ENCODE measurements at places on chromosomes 7 and 10.

DNA sequence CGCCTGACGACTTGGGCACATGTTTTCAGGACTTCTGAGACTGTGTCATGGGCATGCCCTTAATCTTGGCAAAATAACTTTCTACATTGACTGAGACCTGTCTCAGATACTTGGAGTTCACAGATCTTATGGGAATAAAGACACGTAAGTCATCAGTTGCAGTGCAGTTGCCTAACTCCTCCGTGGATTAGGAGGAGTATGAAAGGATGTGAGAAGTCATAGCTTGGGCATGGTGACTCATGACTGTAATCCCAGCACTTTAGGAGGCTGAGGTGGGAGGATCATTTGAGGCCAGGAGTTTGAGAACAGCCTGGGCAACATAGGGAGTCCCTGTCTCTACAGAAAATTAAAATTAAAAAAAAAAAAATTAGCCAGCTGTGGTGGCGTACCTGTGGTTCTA lies 49.6 kb downstream of the EXOC6 start:
- no peak for DNase-seq
- H3K4me1 ChIP-seq = no peaks in the 10 kb centered on the region
- no peaks in the 10 kb centered on the region for H3K27me3 ChIP-seq
- H3K27ac ChIP-seq = no peak overlapping the region
- no peaks in the 10 kb centered on the region for H3K36me3 ChIP-seq

GRCh38 chr10:92112462-92112861 lies 178.4 kb downstream of the CPEB3 start:
- no peak overlapping the region for H3K4me3 ChIP-seq
- H3K27ac ChIP-seq = no peak overlapping the region
- H3K27me3 ChIP-seq = no peaks in the 10 kb centered on the region
- H3K4me1 ChIP-seq = no peaks in the 10 kb centered on the region
- DNase-seq = no peak

DNA sequence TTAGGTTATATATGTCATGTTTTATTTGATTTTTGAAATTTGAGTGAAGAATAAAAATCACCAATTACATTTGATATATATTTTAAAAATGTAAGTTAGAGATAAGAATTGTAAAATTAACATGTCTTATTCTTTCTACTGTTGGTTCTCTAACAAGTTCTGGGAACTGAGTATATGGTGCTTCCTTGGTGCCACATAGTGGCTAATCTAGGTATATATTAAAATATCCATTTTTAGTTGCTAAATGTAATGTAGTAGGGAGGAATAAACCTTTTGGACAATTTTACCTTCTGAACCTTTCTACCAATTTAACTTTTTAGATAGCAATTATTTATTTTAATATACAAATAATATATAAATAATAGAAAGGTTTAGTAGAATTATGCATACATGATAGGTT lies 17.5 kb downstream of the CFAP69 start:
- peak; percentile 20 for DNase-seq
- H3K4me3 ChIP-seq = no peak overlapping the region
- H3K27ac ChIP-seq = no peak overlapping the region

DNA sequence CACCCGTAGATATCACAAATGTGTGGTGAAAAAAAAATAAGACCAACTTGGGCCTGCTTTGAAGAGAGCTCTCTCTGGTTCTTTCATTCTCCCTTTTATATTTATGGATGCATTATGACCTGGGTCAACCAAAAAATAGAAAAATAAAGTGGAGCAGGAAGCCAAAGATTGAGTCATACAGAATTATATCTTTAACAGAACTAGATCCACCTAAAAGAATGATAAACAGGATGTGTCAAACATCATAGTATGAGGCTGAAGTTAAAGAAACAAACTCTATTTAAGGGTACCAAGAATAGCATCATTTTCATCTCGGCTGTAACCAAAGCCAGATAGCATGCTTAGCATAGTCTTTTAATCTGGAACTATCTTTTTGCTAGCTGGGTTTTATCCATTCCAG lies 28.8 kb upstream of the NMT2 start:
- no peaks in the 10 kb centered on the region for H3K27me3 ChIP-seq
- H3K36me3 ChIP-seq = no peaks in the 10 kb centered on the region
- no peak overlapping the region for H3K27ac ChIP-seq
- DNase-seq = no peak

GRCh38 chr7:16564909-16565426 lies 38.3 kb downstream of the LRRC72 start:
- H3K27me3 ChIP-seq = no peaks in the 10 kb centered on the region
- H3K36me3 ChIP-seq = no peaks in the 10 kb centered on the region
- no peaks in the 10 kb centered on the region for H3K4me1 ChIP-seq
- H3K4me3 ChIP-seq = no peak overlapping the region
- peak; percentile 47 for DNase-seq

- peaks cover 74% of the 10 kb centered on the region for H3K36me3 ChIP-seq
- H3K4me3 ChIP-seq = no peak overlapping the region
- no peak for DNase-seq
- H3K4me1 ChIP-seq = peaks cover 24% of the 10 kb centered on the region
These were observed 146.5 kb downstream of the MAPK8 start for GRCh38 chr10:48452879-48453412.

DNA sequence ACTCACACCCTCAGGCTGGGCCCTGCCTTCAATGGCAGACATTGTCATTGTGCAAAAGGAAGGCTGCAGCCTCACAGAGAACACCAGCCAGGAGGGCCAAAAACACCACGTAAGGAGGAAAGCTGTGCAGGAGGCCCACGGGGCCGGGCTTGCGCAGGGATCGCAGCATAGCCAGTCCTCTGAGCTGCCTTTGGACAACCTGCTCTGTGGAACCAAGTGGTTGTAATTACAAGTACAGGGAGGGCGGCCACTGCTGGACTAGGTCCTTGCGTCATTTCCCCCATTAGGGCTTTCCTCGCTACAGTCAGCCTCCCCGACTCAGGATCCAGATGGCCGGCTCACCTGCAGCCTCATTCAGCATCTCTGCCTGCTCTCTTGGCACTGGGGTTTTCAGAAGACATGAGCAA lies 66.9 kb downstream of the FAM53B start:
- no peak for DNase-seq
- peaks cover 44% of the 10 kb centered on the region for H3K36me3 ChIP-seq
- no peaks in the 10 kb centered on the region for H3K27me3 ChIP-seq
- peak overlapping the region; percentile 27 for H3K4me3 ChIP-seq

DNA sequence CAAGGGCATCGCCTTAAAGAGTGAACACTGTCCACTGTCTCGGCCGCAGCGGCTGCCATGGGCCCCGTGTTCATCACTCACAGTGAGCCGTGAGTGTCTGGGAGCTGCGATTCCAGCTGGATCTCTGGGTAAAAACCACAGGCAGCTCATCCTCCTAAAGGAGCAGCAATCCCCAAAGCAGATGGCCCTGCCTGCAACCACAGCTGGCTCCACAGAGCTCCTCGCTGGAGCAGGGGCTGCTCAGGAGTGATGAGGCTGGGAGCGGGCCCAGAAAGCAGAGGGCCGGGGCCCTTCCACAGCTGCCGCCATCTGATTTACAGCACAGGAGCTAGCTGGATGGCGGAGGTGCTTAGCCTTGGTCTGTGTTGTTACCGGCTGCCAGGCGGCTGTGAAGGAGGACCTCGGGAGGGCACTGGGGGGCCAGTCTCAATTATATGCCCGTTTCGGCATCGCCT lies 6.6 kb upstream of the TMEM184A start:
- peak; percentile 47 for DNase-seq
- no peaks in the 10 kb centered on the region for H3K27me3 ChIP-seq
- no peak overlapping the region for H3K4me3 ChIP-seq
- peaks cover 12% of the 10 kb centered on the region for H3K36me3 ChIP-seq

DNA sequence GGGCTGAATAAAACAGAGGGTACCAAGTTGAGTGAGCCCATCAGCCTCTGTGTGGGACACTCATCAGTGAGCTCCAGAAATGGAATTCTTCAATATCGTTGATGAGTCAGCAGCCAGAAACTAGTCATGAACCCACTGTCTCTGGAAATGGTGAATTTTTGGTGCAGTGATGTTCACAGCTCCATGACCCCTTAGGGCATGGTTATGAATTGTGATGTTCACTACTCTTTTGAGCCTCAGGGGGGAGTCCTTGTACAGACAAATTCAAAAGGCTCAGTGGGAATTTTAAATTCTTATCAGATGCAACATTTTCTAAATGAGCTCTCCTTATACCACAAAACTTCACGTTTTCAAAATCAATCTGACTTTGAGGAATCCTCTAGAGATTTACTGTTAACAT lies 335.7 kb downstream of the PHTF2 start:
- no peak overlapping the region for H3K27ac ChIP-seq
- H3K4me3 ChIP-seq = no peak overlapping the region
- no peaks in the 10 kb centered on the region for H3K36me3 ChIP-seq
- H3K27me3 ChIP-seq = no peaks in the 10 kb centered on the region
- no peaks in the 10 kb centered on the region for H3K4me1 ChIP-seq
- peak; percentile 63 for DNase-seq

DNA sequence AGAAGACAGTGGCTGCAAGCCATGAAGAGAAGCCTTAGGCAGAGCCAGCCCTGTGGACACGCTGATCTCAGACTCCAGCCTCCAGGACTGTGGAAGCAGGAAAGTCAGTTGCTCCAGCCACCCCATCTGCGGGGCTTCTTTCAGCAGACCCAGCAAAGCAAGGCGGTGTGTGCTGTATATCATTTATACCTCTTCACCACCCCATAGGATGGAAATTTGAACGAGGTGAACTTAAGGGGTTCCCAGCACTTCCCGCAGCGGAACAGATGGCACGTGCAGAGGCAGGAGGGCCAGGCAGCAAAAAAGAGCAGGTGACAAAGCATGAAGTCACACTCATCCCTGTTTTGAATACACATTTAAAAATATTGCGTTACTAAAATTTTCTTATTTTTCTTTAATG lies 159.4 kb downstream of the ADARB2 start:
- no peak overlapping the region for H3K4me3 ChIP-seq
- H3K27me3 ChIP-seq = no peaks in the 10 kb centered on the region
- no peak for DNase-seq
- no peaks in the 10 kb centered on the region for H3K36me3 ChIP-seq

- H3K27ac ChIP-seq = peak overlapping the region; percentile 82
- H3K36me3 ChIP-seq = peaks cover 12% of the 10 kb centered on the region
- no peak overlapping the region for H3K4me3 ChIP-seq
- peaks cover 53% of the 10 kb centered on the region for H3K4me1 ChIP-seq
These were observed 10.9 kb downstream of the PWWP2B start for GRCh38 chr10:132407846-132408278.

DNA sequence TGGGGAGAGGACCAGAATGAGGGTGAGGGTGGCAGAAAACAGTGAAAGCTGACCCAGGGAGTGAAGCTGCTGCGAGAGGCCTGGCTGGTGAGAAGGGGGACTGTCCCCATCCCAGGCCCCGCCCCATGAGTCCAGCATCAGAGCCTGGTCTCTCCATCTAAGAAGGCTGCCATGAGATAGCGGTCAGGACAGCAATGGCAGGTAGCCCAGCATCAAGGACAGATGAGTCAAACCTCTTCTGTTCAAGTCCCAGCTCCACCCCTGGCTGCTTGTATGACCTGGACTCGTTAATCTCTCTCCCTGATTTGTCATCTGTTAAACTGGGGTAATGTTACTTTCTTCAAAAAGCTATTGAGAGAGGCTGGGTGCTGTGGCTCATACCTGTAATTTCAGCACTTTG lies 22.2 kb downstream of the GPNMB start:
- no peaks in the 10 kb centered on the region for H3K27me3 ChIP-seq
- no peak for DNase-seq
- H3K4me1 ChIP-seq = peaks cover 2% of the 10 kb centered on the region
- H3K4me3 ChIP-seq = no peak overlapping the region
- no peak overlapping the region for H3K27ac ChIP-seq
- H3K36me3 ChIP-seq = peaks cover 94% of the 10 kb centered on the region

DNA sequence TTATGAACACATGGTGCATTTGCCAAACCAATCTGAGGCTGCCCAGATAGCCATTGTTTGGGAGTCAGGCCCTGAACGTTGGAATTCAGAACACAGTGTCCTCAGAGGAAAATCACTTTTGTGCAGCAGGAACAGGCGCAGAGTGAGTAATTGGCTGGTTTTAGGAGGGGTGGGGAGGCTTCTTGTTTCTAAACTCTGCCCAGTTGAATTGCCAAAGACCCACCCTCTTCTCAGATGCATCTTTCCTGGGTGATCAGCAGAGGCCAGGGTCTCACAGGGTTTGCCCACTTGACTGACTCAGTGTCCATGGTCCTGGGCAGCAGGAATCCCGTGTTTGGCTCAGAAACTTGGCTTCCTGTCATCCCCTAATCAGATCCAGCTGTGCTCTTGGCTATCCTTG lies 24.3 kb downstream of the PRLHR start:
- H3K4me3 ChIP-seq = no peak overlapping the region
- DNase-seq = no peak
- no peak overlapping the region for H3K27ac ChIP-seq
- peaks cover 9% of the 10 kb centered on the region for H3K27me3 ChIP-seq

GRCh38 chr7:48389977-48390376 lies 218.7 kb downstream of the ABCA13 start:
- H3K27me3 ChIP-seq = no peaks in the 10 kb centered on the region
- H3K36me3 ChIP-seq = no peaks in the 10 kb centered on the region
- peak; percentile 45 for DNase-seq
- no peak overlapping the region for H3K27ac ChIP-seq

GRCh38 chr7:73504920-73505319 lies 17.2 kb downstream of the BAZ1B start:
- no peak overlapping the region for H3K4me3 ChIP-seq
- no peaks in the 10 kb centered on the region for H3K27me3 ChIP-seq
- no peaks in the 10 kb centered on the region for H3K4me1 ChIP-seq
- no peak overlapping the region for H3K27ac ChIP-seq
- peaks cover 58% of the 10 kb centered on the region for H3K36me3 ChIP-seq

- no peaks in the 10 kb centered on the region for H3K36me3 ChIP-seq
- peak; percentile 64 for DNase-seq
- H3K27ac ChIP-seq = no peak overlapping the region
- no peak overlapping the region for H3K4me3 ChIP-seq
- H3K27me3 ChIP-seq = peaks cover 9% of the 10 kb centered on the region
These were observed 72.5 kb downstream of the SYPL1 start for GRCh38 chr7:106039486-106040060.

GRCh38 chr7:14065286-14065685 lies 75.8 kb upstream of the ETV1 start:
- no peaks in the 10 kb centered on the region for H3K27me3 ChIP-seq
- no peaks in the 10 kb centered on the region for H3K36me3 ChIP-seq
- no peak overlapping the region for H3K27ac ChIP-seq
- no peak overlapping the region for H3K4me3 ChIP-seq
- H3K4me1 ChIP-seq = no peaks in the 10 kb centered on the region

DNA sequence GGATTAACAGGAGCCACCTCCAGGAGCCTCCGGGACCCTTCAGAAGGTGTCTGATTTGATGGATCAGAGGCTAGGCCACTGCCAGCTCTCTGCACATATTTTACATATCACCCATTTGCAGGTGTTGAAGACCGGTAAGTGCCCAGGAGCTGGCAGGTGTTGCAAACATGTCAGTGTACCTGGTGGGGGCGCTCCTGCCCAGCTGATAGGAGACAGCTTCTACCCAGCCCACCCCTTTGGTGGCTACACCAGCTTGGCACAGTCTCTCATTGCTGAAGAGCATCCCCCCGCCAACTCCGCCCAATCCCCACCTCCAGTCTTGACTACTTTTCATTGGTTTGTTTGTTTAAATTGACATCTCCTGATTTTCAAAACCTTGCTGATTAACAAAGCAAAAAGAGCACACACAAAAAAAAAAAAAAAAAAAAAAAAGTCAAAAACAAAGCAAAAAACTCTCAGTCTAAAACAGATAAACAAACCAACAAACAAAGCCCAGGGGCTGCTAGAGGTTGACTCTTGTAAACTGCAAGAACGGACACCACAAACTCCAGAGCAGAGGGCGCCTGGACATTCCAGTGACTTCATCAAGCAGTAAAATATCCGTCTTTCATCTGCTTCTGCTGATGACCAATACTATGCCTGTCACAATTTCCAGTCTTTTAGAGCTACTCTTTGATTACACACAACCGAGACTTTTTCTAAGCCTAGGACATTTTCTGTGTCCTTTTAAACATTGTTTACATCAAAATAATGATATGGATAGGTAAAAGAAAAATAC lies 275.3 kb downstream of the NRG3 start:
- H3K27me3 ChIP-seq = no peaks in the 10 kb centered on the region
- H3K36me3 ChIP-seq = no peaks in the 10 kb centered on the region
- no peaks in the 10 kb centered on the region for H3K4me1 ChIP-seq
- H3K27ac ChIP-seq = no peak overlapping the region
- peak; percentile 52 for DNase-seq
